Prostate gland (tissue), 2 donors: ENCODE measurements at places on chromosomes 2 and 18. TPM values are rescaled to one million over a fixed set of nuclear protein-coding genes. Genes with fewer than 3 reads are reported as not detected.

GRCh38 chr2:14313341-14313740 is 319.2 kb upstream of the LRATD1 start:
- H3K4me3 ChIP-seq: no peak overlapping the region
- no peaks in the 10 kb centered on the region for H3K27me3 ChIP-seq
- DNase-seq: no peak
- no peak overlapping the region for H3K27ac ChIP-seq

GRCh38 chr2:4258563-4258962 is 555.2 kb downstream of the DCDC2C start:
- no peaks in the 10 kb centered on the region for H3K36me3 ChIP-seq
- peak; percentile 27 for DNase-seq
- H3K4me1 ChIP-seq: no peaks in the 10 kb centered on the region
- H3K27me3 ChIP-seq: no peaks in the 10 kb centered on the region
- no peak overlapping the region for H3K27ac ChIP-seq

DNA sequence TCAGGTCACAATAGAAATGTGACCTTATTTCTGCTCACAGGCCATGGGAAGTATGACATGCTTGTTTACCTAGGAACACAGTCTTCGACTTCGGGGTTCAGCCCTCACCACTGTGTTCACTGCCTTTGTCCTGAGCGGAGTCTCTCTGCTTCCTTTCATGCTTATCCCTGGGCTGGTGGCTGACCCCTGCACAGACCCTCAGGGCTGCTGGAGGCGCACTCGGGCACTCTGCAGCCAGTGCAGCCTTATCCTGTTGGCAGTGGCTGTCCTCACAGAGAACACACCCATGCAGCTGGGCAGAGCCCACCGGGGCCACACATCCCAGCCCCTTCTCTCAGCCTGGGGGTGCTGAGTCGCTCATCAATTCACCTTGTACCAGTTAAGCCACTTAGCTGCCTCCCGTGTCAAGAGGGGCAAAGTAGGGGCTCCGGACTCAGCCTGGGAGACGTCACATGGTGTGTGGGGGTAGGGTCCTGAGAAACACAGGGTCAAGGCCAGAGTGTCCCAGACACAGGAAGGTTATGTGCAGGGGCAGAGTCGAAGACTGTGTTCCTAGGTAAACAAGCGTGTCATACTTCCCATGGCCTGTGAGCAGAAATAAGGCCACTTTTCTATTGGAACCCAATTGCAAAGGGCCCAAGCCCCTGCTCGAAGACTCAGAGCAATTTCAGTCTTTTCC is 107.5 kb downstream of the FAM210A start:
- H3K27me3 ChIP-seq: no peaks in the 10 kb centered on the region
- DNase-seq: no peak
- H3K4me3 ChIP-seq: no peak overlapping the region
- H3K36me3 ChIP-seq: no peaks in the 10 kb centered on the region
- no peaks in the 10 kb centered on the region for H3K4me1 ChIP-seq
- H3K27ac ChIP-seq: no peak overlapping the region

- no peaks in the 10 kb centered on the region for H3K36me3 ChIP-seq
- H3K4me3 ChIP-seq: no peak overlapping the region
- no peak for DNase-seq
Observed at GRCh38 chr2:149858901-149859634, 271.5 kb upstream of the MMADHC start.

DNA sequence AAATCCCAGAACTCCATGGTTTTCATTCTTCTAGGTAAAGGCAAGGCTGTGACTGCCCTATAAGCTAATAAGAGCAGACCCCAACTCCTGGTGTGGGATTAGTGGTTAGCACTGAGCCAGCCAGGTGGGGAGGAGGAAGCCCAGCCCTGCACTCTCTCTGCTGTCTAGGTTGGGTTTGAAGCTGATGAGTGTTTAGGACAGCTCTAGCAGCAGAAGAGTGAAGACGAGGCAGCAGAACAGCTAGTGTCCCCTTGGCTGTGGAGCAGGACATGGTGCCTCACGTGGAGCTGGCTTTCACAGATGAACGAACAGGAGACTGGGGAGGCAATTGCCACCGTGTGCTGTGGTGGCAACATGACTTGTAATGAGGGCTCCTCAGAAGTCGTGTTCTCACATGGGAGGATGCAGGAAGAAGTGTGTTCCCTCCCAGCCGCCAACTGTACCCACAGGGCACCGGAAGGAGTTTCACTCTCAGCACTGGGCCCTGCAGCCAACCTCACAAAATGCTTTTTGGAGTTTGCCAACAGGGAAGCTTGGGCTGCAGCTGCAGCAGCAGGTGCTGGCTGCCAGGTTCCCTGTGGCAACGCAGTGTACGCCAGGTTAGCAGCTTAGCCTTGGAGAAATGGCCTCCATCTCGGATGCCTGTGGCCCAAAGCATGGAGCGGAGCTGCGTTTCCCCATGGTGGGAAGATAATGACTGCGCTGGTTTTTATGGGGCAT is 328.2 kb downstream of the SETBP1 start:
- DNase-seq: no peak
- H3K27me3 ChIP-seq: no peaks in the 10 kb centered on the region
- H3K36me3 ChIP-seq: no peaks in the 10 kb centered on the region

GRCh38 chr2:41698678-41699422 is 349.0 kb upstream of the PKDCC start:
- H3K4me1 ChIP-seq: no peaks in the 10 kb centered on the region
- H3K36me3 ChIP-seq: no peaks in the 10 kb centered on the region
- H3K27ac ChIP-seq: no peak overlapping the region
- DNase-seq: peak; percentile 16

DNA sequence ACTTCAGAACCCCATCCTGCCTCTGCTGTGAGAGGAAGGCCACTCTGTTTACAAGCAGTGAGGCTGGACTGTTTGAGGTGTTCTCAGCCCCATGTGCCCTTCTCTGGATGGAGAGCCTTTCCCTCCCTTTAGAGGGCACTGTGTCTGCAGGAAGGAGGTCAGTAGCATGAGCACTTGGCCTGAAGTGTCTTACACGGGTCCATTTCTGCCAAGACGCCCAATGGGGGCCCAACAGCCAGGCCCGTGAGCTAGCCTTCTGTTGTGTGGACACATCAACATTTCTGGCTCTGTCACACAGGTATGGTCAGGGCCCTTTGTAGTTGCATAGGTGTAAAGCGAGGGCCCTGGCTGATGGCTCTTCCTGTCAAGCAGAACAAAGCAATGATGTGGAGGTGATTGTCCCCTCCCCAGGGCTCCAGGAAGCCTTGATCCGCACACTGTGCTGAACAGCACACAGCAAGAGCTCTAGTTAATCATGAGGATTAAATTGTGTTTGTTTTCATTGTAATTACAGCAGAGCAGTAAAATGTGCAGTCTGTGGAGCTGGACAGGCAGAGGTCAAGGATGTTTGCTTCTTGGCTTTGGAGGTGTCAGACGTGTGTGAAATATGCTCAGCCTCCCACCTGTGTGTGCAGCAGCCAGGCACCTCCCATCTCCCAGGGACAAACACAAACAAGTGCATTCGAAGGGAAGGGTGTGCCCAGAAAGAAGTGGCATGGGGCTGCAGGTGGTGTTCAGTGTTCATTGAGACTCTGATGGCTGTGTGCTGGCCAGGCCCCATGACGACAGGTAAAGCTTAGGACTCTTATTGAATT is 132.1 kb downstream of the SH3RF3 start:
- no peak overlapping the region for H3K4me3 ChIP-seq
- no peak overlapping the region for H3K27ac ChIP-seq
- no peak for DNase-seq
- no peaks in the 10 kb centered on the region for H3K27me3 ChIP-seq
- H3K4me1 ChIP-seq: no peaks in the 10 kb centered on the region

DLGAP1 gene
- 42.2 TPM for total RNA-seq

STAT4 gene
- 8.8 TPM for total RNA-seq

ADD2 gene
- 0.32 TPM for total RNA-seq

DNA sequence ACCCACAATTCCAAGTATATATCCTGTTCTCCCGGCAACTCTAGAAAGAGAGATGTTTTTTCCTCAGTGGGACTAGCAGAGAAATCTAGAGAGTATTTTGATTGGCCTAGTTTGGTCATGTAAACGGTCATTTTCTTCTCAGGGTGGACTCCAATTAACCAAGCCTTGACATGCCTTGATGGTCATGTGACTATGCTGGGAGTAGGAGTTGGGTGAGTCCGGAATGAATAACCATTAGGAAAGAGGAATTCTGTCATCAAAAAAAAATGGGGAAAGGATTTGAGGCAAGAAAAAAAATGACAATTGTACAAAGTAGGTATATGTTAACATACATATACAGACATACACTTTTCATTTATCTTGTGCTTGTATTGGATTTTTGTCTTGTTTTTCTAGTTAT is 248.2 kb upstream of the CDH20 start:
- H3K4me1 ChIP-seq: no peaks in the 10 kb centered on the region
- no peak overlapping the region for H3K4me3 ChIP-seq
- DNase-seq: no peak
- H3K27me3 ChIP-seq: no peaks in the 10 kb centered on the region
- H3K27ac ChIP-seq: no peak overlapping the region

DNA sequence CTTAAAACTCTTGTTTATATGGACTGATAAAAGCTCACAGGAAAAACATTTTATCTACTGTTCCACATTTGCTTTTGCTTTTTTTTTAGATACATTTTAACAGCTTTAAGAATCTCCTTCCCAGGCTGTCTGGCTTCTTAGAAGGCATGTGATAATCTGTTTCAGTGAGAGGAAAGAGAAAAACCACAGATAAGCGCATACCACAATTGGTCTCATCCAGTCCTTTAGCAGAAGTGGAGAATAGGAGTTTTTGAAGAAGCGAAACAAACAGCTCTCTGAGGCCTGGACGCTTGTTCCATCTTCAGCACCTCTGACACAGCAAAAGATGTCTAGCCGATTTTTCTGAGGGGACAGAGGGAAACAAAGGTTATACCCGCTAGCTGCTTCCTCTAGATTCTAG is 37.6 kb downstream of the RMC1 start:
- H3K36me3 ChIP-seq: peaks cover 3% of the 10 kb centered on the region
- no peaks in the 10 kb centered on the region for H3K4me1 ChIP-seq
- no peaks in the 10 kb centered on the region for H3K27me3 ChIP-seq
- H3K27ac ChIP-seq: no peak overlapping the region
- H3K4me3 ChIP-seq: no peak overlapping the region
- DNase-seq: no peak

ALPG gene
- not detected for total RNA-seq

DNA sequence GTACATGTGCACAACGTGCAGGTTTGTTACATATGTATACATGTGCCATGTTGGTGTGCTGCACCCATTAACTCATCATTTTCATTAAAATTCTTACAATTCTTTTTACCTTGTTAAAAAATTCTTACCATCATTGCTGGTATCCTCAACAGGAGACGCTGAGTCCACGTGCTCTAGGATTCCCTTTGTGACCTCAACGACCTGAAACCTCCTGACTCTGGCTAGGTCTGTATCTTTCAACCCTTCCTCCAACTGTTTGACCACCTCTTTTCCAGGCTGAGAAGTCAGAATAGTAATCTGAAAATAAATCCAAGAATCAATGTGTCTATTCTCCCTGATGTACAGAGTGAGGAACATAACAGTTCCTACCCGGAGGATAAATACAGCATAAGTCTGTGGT is 41.2 kb downstream of the M1AP start:
- no peak overlapping the region for H3K4me3 ChIP-seq
- H3K27ac ChIP-seq: no peak overlapping the region
- H3K27me3 ChIP-seq: no peaks in the 10 kb centered on the region
- H3K4me1 ChIP-seq: no peaks in the 10 kb centered on the region

- no peaks in the 10 kb centered on the region for H3K27me3 ChIP-seq
- no peaks in the 10 kb centered on the region for H3K36me3 ChIP-seq
- H3K4me3 ChIP-seq: no peak overlapping the region
- H3K4me1 ChIP-seq: no peaks in the 10 kb centered on the region
- DNase-seq: no peak
- H3K27ac ChIP-seq: no peak overlapping the region
Observed at GRCh38 chr18:12742453-12742852, 39.6 kb downstream of the PSMG2 start.

ACVR1C gene
- 0.09 TPM for total RNA-seq

NEMP2 gene
- total RNA-seq: 14.0 TPM

DNA sequence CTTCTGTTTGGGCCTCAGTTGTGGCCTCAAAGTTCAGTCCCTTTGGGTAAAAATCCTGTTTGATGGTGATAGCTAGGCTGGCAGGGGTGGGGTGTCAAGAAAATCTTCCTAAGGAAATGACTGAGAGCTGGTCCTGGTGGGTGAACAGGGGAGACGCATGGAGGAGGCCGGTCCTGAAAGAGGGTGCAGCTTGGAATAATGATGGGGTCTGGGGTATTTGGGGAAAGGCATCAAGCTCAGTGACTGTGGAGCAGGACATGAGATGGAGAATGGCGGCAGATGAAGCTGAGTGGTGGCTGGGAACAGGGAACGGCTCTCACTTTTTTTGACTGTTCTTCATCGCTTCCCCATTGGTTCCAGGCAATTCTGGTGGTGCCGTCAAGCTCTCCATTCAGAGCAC is 140.7 kb upstream of the PKDCC start:
- no peak for DNase-seq
- H3K4me1 ChIP-seq: no peaks in the 10 kb centered on the region
- H3K27ac ChIP-seq: no peak overlapping the region
- no peaks in the 10 kb centered on the region for H3K36me3 ChIP-seq
- no peaks in the 10 kb centered on the region for H3K27me3 ChIP-seq

- H3K27me3 ChIP-seq: no peaks in the 10 kb centered on the region
- DNase-seq: no peak
- H3K4me3 ChIP-seq: no peak overlapping the region
- H3K4me1 ChIP-seq: no peaks in the 10 kb centered on the region
- H3K27ac ChIP-seq: no peak overlapping the region
- H3K36me3 ChIP-seq: no peaks in the 10 kb centered on the region
Observed at GRCh38 chr18:67068608-67069007, 447.9 kb downstream of the DSEL start.

EFHD1 gene
- 33.1 TPM for total RNA-seq

MC5R gene
- not detected for total RNA-seq

GRCh38 chr2:233449921-233450863 is 95.9 kb downstream of the DGKD start:
- peaks cover 3% of the 10 kb centered on the region for H3K36me3 ChIP-seq
- no peak overlapping the region for H3K27ac ChIP-seq
- no peak for DNase-seq
- no peaks in the 10 kb centered on the region for H3K4me1 ChIP-seq

GRCh38 chr2:161983331-161983651 is 90.7 kb downstream of the DPP4 start:
- H3K36me3 ChIP-seq: no peaks in the 10 kb centered on the region
- no peak overlapping the region for H3K27ac ChIP-seq
- H3K4me3 ChIP-seq: no peak overlapping the region
- no peaks in the 10 kb centered on the region for H3K27me3 ChIP-seq
- no peak for DNase-seq

DNA sequence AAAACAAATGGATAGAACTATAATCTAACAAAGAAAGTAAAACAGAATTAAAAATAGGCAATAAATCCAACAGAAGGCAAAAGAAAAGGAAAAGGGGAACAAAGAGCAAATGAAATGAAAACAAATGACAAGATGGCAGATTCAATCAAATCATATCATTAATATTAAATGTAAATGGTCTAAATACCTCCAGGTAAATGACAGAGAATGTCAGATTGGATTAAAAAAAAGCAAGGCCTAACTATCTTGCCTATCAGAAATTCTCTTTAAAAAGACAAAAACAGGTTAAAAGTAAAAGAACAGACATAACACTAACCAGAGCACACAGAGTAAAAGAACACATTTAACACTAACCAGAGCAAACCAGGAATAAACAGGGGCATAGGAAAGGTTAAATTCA is 63.1 kb upstream of the TMEM247 start:
- no peaks in the 10 kb centered on the region for H3K27me3 ChIP-seq
- DNase-seq: no peak
- no peak overlapping the region for H3K4me3 ChIP-seq
- no peaks in the 10 kb centered on the region for H3K4me1 ChIP-seq
- H3K27ac ChIP-seq: no peak overlapping the region
- no peaks in the 10 kb centered on the region for H3K36me3 ChIP-seq

FBXO48 gene
- total RNA-seq: 0.85 TPM

C2orf74 gene
- 22.1 TPM for total RNA-seq
